ENCODE measurements at places on chromosomes 4 and X.
A peak's percentile ranks its signal among the peaks of the same experiment; 100 is the strongest.

GRCh38 chr4:2817701-2818350 lies 24.9 kb downstream of the SH3BP2 start:
- DNase-seq, result no peak

- no peak for DNase-seq
These were observed at the start of gene PNMA3 for GRCh38 chrX:153055871-153056749. Gene PNMA3 (plus strand): TSS chrX:153056470. CDS start chrX:153057056, 586 bp downstream.

GRCh38 chr4:174538876-174539250 lies 16.6 kb upstream of the HPGD start:
- DNase-seq, result peak; percentile 95

GRCh38 chr4:168362025-168362401 lies 43.5 kb upstream of the DDX60 start:
- DNase-seq, result no peak

- DNase-seq, result no peak
These were observed 1508.3 kb downstream of the RAPGEF2 start for GRCh38 chr4:160611181-160611580.

GRCh38 chrX:980587-981235 lies 231.7 kb downstream of the CRLF2 start:
- no peak for DNase-seq

GRCh38 chr4:3679071-3679825 lies 86.9 kb upstream of the ADRA2C start:
- no peak for DNase-seq

GRCh38 chr4:104973708-104974107 lies 173.0 kb upstream of the TET2 start:
- DNase-seq, result peak; percentile 6

GRCh38 chr4:123826896-123827295 lies 430.3 kb downstream of the SPRY1 start:
- DNase-seq, result peak; percentile 50

- no peak for DNase-seq
These were observed 100.8 kb upstream of the TENM3 start for GRCh38 chr4:182142176-182143085.

DNA sequence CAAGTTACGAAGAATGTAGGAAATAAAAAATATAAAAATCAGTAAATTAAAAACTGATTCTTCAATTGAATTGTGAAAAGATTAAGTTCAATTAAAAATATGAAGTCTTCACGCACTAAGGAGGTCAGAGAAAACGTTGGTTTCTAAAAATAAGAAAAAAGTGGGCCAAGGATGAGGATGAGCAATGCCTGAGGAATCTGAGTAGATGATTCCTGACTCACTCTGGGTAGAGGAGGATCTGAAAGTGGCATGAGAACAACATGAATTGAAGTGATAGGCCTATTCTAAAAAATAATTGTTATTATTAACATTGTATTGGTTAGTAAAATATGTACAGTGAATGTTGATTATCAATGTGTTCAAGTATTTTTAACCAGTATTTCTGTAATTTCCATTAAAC lies 444.2 kb downstream of the GRIA2 start:
- DNase-seq, result peak; percentile 27

DNA sequence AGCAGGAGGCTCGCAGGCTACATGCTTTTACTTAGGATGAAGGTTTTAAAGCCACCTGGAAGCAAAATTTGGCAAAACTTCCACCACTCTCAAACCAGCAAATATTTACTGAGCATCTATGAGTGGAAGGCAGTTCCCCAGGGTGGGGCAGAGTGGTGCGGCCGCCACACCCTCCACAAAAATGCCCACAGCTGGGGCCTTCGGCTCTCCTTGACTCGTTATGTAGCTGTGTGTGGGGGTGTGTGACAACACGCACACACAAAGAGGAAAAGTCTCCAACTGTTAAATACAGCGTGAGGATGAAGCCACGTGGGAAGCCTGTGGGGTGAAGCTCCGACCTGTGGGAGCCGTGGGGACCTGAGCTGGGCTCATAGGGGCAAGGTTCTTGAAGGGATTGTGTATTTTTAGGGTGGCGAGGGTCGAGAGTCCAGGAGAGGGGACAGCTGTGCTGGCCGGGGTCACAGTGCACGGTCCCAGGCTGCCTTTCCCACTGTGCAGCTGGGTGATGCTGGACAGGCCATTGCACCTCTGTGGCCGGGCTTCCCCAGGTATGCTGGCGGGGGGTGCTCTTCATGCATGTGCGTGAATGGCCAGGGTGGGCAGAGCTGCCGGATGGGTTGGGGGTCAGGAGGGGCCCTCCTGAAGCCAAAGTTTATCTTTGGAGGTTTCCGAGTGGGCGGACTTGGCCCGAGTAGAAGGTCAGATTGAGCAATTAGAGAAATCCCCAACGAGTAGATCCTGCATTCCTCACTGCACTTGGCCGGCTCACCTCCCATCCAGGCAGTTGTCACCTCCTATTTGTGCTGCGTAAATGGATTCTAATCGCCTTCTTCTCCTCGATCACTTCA lies 25.4 kb downstream of the SORCS2 start:
- DNase-seq, result no peak

- peak; percentile 50 for DNase-seq
These were observed 3.2 kb downstream of the SPRY1 start for GRCh38 chr4:123399627-123400358.

DNA sequence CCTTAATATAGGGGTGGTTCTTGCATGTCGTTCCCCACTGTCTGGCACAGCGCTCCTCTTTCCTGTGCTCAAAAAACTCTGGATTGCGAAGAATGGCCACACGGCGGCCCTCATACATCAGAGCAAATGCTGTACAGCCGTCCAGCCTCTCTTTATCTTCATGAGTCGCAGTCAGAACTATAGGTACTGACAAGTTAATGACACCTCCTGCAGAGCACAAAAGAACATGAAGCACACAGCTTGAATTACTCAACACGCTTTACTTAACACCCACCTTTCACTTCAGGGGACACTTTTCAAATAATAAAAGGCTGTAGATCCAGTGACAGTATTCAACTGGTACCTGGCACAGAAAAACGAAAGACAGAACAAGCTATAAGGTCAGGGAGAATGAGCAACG lies 65.3 kb downstream of the PAPSS1 start:
- DNase-seq, result peak; percentile 21

DNA sequence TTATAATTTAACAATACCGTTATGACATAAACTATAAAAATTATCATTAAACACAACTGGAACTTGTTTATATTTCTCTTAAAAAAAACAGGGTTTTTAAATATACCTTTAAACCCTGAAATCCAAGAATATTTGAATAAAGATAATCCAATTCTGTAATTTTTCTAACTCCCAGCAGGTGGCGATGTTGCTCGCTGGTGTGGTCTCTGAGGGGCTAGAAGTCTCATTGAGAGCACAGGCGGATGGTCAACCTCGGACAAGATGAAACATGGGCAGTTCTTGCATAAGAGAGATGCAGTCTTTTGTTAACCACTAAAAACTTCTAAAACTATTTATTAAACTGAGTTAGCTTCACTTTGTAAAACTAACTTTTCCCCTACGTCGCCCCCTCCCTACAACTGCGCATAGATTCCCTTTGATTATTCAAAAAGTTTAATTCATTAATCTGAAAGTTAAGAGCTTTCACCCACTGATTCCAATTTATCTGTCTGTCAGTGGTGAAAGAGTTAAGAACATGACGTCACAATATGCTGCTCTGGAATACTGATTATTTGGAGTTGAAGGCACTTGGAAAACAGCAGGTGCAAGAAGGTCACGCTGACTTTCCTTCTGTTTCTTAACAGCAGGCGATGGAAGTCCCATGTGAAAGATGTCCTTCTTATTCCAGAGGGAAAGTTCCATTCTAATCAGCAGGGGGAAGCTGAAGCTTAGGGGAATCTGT lies 29.5 kb downstream of the DMP1 start:
- DNase-seq, result peak; percentile 19

DNA sequence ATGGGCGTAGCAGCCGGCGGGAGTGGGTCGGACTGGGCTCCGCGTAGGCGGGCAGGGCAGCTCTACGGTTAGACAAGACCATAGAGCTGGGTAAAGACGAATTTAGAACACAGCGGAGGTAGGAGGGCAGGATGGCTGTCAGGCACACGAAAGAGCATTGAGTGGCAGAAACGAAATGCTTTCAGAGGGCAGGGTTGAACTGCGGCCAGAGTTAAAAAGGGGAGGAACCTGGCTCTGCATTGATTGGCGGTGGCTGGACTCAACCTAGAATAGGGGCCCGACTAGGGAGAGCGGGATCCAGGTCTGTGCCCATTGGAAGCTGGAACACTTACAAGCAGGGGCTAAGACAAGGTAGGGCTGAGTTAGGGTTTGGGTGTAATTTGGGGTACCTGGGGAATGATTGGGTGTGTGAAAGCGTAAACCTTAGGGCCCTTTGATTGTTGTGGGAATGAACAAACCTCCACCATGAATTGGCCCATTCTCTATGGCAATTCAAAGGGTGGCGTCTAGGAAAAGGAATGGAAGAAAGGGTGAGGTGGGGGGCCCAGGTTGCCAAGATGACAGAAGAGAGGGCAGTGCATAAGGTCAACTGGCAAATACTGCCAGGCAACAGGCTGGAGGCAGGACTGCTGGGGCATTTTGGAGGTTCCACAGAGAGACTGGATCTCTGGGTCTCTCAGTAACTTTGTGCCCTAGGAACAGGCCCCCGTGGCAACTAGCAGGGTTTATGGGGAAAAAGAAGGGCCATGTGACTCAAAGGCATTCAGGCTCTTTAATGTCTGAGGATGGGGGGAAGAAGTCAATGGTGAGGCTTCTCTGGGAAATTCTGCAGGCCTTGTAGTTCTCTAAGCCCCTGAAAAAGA lies 911 bp upstream of the ELK1 start:
- DNase-seq, result no peak

DNA sequence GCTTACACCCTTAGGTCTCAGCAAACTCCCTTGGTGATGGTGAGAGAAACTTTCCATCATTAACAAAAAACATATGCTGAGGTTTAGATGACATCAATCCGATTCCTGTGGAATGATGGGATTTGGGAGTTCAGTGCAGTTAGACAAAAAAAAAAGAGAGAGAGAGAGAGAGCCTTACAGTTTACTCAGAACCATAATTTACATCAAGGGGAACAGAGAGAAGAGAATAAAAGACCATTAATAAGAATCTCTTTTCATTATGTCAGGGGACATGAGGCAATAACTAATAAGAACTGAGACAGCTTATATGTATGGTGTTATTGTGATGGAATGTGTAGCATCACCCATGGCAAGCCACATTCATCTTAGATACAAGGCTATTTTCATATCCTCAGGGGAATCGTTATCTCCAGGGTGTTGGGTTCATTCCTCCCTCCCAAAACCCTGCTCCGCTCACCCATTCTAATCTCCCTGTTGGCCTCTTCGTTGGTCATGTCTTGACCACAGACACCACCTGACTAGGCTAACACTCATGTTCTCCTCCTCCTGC lies 175.7 kb upstream of the MXRA5 start:
- no peak for DNase-seq

- DNase-seq, result no peak
These were observed 226.0 kb downstream of the VEGFC start for GRCh38 chr4:176566769-176567168.

DNA sequence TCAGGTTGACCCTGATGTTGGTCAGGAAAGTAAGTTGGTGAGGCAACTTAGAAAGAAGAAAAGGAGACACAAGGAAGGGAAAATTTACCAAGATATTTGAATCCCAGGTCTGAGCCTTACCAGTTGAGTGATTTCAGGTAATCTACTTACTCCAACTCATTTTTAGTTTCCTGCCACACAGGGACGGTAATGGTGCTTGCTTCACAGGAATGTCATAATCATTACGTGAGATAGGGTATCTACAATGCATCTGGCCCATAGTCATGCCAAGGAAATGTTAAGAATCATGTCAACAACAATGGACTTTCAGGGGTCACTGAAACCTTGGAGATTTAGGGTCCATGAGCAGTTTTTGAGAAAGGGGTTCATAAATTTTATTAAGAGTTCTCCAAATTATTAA lies 195.4 kb upstream of the HHIP start:
- DNase-seq, result no peak

DNA sequence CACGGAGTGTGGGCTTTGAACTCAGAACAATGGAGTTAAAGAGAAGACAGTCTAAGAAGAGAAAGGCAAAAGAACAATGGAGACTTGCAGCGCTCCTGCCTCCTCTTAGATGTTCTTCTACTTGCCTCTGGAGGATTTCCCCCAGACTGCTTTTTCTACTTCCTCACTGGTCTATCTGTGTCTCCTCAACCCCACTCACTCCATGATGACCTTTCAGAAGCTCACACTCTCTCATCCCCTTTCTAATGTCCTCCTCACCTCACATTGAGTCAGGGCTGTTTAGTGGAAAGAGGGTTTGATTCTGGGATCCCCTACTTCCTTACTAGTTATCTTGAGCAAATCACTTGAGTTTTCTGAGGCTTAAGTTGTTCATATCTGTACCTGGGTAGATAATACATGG lies 12.2 kb upstream of the HERC6 start:
- DNase-seq, result no peak

DNA sequence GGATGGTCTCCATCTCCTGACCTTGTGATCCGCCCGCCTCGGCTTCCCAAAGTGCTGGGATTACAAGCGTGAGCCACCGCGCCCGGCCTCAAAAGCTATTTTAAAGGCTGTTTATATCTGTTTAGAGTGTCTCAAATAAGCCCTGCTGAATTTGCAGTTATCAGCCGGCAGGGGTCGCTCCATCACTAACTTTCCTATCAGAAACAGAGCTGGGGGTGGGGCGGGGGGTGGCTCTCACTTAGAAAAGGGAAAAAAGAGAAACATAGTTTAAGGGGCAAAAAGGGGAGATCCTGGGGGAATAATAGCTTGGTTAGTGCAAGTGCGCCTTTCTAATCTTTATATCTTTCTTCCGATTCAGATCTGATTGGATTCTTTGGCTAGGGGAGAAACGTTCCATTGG lies 450.7 kb downstream of the UBE2NL start:
- DNase-seq, result no peak

- DNase-seq, result no peak
These were observed 252.6 kb upstream of the MAD2L1 start for GRCh38 chr4:120319046-120319767.
